ENCODE measurements at places on chromosomes 5 and 9. TPM values are rescaled to one million over a fixed set of nuclear protein-coding genes. Genes with fewer than 3 reads are reported as not detected.

Gene PTGES
- 0.19 TPM for total RNA-seq

Gene SHOC1
- total RNA-seq: not detected

Gene TRIM23
- total RNA-seq: 14.0 TPM

Gene CCDC180
- 1.4 TPM for total RNA-seq

DNA sequence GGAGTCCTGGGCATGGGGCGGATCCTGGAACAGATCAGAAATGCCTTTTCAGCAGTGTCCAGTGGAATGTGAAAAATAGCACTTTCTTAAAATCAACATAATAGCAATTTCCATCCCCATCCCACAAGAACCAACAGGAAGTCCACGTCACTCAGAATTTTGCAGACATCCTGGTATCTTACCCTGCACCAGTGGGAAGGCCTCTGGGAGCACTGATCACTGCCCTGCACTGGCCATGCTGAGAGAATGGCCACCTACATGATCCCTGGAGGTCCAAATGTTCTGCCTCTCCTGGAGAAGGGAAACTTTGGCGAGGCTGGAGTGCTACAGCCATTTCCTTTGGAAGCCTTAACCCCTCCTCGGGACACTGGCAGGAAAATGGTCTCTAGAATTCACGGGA lies 173.8 kb downstream of the SGCD start:
- no peak for DNase-seq

DNA sequence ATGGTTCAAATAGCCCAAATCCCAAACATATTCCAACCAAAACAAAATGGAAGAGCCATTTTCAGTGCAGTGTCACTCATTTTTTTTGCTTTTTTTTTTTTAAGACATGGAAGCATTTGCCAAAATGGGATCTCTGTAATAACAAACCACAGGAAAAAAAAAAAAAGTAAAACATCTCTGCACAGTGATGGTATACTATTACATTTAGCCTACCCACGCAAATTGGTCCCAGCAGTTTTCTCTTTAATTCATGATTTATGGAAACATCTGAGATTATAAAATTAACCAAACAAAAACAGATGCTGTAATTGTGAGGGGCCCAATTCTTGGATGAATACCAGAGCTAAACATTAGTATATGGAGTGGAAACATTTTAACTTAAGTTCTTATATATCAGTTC lies 566.6 kb downstream of the ZNF608 start:
- no peak for DNase-seq

DNA sequence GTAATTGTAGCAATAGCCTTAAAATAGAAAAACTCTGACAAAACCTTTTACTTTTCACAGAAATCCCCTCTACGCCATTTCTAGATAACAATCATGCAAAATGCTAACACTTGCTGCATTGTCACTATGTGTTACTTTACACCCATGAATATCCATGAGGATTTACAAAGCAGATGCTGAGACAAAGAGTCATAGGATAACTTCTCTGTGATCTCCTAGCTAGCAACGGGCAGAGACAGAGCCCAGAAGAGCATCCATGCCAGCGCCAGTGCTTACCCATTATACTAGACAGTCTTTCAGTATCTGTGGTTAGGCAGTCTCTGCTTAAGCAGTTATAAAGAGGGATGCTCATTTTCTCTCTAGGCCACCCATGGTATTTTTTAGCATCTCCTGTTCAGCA lies 474.1 kb downstream of the CAAP1 start:
- DNase-seq: no peak

Measured in endodermal cell (in vitro differentiated cells).